Activated T-cell treated with anti-CD3 and anti-CD28 coated beads for 4 hours (primary cell): ENCODE measurements at places on chromosomes 6 and 20.

DNA sequence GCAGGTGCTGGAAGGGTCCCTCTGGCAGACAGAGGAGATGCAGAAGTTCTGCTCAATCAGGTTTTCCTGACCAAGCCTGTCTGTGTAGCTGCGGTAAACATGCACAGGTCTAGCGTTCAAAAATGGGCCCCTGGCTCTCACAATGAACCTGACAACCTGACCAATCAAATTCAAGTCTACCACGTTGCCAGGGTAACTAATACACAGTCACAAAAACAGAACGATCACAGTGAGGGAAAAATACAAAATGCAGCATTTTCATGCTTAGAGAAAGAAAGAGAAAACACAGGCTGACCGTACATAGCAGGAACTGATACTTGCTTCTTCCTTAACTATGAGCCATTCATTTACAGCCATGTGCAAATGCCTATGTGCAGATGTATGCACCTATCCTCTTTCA is 353.1 kb upstream of the TSHZ2 start:
- DNase-seq: no peak

DNA sequence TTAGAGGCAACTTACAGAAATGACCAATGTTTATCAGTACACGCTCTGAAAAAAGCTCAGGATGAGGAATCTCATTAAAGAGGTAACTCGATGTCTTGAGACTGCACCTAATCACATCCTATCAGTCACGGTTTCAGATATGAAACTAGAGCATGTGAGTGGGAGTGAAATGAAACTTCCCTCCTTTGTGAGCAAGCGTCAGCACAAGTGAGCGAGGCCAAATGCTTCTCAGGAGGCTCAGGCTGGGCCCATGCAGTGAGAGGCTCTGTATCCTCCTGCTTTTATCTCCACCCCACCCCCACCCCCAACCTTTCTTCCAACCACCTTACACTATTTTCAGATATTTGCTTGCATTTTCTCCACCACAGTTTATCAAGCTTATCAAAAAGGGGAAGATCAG is 140.8 kb upstream of the RIMS1 start:
- no peak for DNase-seq

- no peak for DNase-seq
Observed at GRCh38 chr6:7188492-7188891, 80.7 kb downstream of the RREB1 start.

- no peak for DNase-seq
Observed at GRCh38 chr6:158730541-158730907, 80.7 kb downstream of the SYTL3 start.

DNA sequence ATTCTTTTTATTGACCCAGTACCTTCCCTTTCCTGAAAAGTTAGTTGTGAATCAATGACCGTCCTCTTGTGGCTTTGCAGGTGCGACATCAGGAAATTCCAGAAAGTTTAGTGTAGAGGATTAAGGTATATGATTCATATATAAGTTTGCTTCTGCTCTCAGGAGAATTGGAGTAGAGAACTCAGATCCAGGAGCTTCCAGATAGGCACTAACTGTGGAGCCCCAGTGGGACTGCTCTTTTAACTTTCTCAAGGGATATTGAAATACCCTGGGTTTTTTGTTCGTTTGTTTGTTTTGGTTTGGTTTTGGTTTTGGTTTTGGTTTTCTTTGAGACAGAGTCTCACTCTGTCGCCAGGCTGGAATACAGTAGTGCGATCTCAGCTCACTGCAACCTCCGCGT is 9.5 kb downstream of the TAAR2 start:
- no peak for DNase-seq

DNA sequence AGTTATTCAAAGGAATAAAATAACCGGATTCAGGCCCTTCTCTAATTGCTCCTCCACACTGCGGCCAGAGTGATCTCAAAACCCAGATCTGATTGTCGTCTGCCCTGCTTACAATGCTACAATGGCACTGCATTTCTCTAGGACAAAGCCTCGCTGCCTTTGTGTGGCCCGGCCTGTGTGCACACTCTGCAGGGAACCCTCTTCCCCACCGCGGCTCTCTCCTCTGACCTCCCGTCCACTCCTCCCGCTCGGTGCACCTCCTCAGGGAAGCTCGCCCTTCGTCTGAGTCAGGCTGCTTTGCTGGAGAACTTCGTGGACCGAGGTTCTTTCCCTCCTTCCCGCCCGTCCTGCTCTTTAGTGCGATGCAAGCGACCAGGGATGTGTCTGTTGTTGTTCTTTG is 101.6 kb upstream of the SNX9 start:
- DNase-seq: no peak
